Stimulated activated CD4-positive, alpha-beta T cell treated with anti-CD3 and anti-CD28 coated beads, TNF-alpha, amount 100 ng/mL, for 24 hours (primary cell): ENCODE measurements at places on chromosomes 5 and 9.
A peak's percentile ranks its signal among the peaks of the same experiment; 100 is the strongest.

GRCh38 chr9:133133681-133134387 lies 12.8 kb upstream of the RALGDS start:
- peak; percentile 82 for DNase-seq

DNA sequence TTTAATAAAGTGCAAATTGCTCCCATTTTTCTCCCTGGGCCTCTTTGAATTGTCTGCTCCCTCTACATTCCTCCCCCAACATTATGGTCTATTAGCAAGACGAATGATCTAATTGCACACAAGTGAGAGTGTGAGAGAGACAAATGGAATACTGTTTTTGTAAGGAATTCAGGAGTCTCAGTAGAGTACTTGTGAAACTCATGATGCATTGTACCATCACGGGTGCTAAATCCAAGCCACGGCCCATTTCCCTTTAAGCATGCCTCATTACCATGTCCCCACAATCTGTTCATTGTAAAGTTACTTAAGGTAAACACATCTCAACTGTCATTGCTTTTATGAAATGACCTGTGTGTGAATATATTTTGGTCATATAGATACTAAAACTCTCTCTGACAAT lies 62.8 kb downstream of the CD180 start:
- no peak for DNase-seq

DNA sequence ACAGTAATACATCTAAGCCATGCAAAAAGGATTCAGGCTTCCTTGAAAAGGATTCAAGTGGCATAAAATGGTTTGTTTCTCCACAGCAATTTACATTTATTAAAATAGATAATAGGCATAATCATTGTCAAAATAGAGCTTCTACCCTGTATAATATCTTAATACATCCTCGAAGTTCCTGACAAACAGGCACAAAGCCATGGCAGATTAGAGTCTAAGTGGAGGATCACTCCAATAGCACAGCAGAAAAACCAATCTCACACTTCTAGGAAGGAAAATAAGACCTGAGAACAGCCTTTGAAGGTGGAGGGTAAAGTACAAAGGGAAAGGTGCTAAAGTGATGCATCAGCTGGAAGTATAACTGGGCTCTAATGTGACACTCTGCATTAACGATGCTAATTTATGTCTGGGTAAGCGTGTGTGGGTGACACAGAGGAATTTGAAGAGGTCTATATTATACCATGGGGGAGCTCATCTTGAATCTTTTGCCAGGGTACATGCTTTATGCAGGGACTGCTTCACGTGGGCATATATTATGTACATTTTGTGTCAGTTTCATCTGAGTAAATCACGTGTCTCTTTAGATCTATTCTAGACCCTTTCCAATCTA lies 28.8 kb downstream of the PPP2R2B start:
- no peak for DNase-seq

DNA sequence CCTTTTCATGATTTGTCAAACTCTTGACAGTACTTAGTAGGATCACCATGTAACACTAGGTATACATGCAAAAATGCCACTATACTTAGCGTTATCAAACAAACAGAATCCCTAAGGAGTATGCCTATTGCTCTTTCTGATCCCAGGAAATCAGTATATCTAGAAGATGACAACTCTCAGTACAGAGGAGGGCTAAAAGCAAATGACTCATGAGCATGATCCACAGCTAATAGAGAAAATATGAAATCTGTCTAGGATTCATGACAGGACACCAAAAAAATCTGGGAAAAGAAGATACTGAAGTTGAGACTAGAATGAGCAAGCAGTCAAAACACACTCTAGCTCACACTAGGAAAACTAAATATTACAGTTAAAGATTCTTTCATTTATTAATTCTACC lies 89.2 kb downstream of the RAPGEF6 start:
- no peak for DNase-seq

DNA sequence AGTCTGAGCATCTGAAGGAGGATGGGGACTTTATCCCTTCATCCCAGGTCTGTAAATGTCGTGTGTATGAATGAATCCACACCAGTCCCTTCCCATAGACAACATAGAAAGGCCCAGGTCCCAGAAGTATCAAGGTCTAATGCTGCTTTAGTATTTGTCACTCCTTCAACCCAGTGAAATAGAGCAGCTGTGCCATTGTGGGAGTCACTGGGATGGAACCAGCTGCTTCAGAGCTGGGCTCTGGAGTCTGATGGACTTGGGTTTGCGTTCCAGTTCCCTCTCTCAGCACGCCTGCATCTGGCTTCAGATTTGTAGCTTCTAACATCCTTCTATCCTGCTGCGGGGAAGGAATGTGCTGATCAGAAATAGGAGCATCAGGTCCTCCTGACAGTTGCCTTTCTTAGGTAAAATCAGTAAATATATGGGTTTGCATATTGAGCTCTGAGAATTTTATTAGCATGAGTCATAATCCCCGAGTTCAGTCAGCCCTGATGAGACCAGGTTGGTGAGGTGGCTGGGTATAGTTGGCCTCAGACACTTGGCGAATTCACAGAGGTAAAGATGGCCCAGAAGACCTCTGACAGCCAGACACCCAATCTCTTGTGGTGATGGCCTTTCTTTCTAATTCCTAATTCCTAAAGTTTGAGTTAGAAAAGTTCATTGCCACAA lies 10.1 kb downstream of the ACO1 start:
- no peak for DNase-seq

GRCh38 chr5:67377631-67378030 lies 181.0 kb upstream of the CD180 start:
- no peak for DNase-seq

DNA sequence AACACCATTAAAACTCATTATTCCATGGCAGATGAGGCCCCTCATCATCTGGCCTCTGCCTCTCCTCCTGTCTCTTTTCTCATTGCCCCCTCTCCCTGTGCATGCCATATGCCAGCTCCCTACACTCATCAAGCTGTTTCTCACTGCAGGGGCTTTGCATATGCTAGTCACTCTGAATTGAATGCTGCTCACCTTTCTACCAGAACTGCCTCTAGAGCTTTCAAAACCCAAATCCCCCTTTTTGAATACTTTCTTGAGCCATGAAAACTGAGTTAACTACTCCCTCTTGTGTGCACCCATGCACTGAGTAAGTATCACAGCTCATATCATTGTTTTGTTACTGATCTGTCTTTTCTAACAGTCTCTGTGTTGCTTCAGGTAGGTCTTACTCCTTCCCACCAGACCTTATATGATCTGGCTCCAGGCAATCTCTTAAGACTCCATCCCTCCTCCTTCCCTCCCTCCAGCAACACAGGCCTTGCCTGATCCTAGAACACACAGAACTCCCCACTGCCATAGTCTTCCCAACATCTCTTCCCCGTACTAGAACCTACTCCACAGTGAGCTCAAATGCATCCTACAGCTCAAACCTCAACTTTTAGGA lies 60.5 kb downstream of the ASTN2 start:
- no peak for DNase-seq

GRCh38 chr9:130426883-130427282 lies 17.9 kb upstream of the ASS1 start:
- no peak for DNase-seq

DNA sequence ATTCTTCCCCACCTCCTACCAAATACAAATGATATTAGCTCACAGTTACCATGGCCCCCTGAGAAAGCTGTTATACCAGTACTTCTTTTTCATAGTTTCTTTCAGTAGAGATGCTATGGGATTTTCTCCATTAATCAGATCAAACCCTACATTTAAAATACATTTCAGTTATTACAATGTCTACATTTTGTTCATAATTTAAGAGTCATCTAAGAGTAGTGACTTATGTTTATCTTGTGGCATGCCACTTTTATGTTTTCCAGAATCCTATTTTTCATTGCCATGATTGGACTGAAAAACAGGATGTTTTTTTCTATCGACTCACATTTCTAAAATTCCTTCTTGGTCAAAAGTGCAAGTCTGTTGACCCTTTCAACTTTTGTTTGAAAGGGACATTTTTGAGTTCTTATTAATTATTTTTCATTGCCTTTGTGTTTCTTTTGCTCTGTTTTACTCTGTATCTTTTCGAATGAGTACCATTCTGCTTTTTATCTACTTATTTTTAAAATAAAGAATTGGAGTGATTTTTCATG lies 77.4 kb upstream of the ANXA1 start:
- no peak for DNase-seq

- no peak for DNase-seq
These were observed 7.0 kb upstream of the GDNF start for GRCh38 chr5:37846786-37847310.

DNA sequence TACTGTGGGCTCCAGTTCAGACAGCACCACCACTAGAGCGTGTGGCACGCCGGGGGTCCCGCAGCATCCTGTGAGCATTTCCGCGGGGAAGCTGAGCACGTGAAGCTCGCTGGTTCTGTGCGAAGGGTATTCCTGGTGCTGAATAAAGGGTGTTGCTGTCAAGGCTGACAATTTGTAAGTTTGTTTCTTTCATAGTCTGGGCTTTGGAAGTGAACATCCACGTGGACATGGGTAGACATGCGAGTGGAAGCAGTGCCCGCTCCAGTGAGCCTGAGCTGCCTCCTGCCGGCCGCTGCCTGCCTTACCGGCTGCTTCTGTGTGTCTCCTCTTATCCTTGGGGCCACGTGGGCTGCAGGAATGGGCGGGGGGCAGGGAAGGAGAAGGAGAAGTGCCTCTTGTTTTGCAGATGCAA lies 14.7 kb downstream of the NDUFS6 start:
- DNase-seq, result no peak

DNA sequence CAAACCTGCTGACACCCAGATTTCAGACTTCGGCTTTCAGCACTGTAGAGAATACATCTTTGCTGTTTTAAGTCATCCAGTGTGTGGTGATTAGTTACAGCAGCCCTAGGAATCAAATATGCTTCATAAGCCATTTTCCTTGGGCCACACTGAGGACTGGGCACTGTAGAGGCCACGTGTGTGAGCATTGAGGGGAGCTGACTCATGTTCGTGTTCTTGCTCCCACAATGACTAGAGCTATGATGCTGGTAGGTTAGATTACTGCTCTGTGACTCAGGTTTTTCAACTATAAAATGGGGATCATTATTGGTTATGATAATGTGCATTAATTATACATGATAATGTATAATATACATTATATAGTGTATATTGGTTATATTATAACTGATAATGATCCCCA lies 96.5 kb upstream of the PALM2AKAP2 start:
- DNase-seq, result no peak

- DNase-seq, result no peak
These were observed 71.1 kb downstream of the TNC start for GRCh38 chr9:115046824-115047223.

DNA sequence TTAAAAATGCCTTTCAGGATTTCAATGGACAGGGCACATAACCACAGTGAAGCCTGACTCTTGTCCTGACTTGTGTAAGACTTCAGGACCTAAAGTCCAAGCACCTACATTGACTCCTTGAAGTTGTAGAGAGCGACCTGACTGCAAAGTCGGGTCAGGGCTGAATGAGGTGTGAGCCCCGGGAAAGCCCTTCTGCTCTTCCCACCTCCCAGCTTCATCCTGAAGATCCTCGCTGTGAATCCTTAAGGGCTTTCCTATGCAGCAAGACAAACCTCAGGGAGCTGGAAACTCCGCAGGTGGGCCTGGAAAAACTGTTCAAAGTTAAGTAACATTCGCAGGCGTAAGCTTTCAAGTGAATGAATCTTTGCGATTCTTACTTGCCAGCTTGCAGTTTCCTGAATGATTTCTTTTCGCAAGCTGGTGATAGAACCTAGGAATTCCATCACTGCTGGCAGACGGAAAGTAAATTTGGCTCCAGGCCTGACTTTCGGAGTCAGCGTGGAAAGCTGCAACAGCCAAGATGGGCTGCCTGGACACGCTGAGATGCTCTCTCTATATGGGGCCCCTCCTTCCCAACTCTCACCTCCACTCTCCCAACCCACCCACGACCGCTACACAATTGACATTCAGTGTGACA lies 10.9 kb downstream of the SEMA5A start:
- no peak for DNase-seq

DNA sequence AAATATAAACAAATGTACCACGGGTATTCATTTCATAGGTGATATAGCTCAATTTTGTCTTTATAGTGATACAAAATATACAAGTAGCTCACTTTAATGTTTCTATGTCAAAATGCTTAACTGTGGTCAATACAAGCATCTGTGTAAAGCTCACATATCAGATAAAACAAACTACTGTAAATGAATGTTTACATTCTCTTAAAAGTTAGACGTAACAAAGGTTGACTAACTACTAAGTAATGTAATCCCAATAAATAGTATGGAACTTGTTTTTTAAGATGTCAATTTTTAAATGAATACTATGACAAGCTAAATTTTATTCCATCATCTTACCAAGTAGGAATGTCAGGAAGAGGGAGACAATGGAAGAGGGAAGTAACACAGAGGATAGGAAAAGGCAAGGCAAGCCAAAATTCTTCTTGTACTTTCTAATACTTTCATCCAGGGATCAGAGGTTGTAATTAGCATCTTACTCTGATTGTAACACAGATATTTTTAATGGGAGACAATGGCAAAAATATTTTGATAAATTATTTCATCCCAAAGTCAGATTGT lies 105.5 kb downstream of the STRBP start:
- DNase-seq, result no peak

DNA sequence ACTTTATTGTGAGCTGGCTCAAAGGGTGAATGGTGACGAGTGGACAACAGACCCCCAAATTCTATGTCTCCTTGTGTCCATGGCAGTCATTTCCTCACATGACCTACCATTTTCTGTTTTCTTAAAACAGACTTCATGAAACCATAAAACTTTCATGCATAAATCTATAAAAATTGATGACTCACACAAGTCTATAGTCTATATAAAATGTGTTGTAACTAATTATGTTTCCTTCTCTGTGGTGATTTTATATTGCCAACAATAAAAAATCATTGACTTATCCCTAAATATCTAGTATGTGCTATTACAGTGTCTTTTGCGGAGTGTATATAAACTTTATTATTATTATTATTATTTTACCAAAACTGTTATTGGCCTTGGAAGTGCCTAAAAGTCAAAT lies 382.4 kb downstream of the MAT2B start:
- no peak for DNase-seq

GRCh38 chr5:14107536-14107935 lies 35.6 kb upstream of the TRIO start:
- DNase-seq, result no peak

- no peak for DNase-seq
These were observed 17.0 kb downstream of the BTF3 start for GRCh38 chr5:73515232-73515631.

- DNase-seq, result no peak
These were observed 282.1 kb downstream of the CRB2 start for GRCh38 chr9:123637945-123638634.

GRCh38 chr5:81850501-81851357 lies 99.8 kb upstream of the SSBP2 start:
- DNase-seq, result no peak

- no peak for DNase-seq
These were observed 207.3 kb downstream of the CD180 start for GRCh38 chr5:66989286-66989685.

GRCh38 chr5:51172903-51173626 lies 210.2 kb upstream of the ISL1 start:
- DNase-seq, result no peak

- DNase-seq, result no peak
These were observed 77.2 kb downstream of the ADAMTS16 start for GRCh38 chr5:5217371-5217770.
